ENCODE measurements at places on chromosomes 5 and 9. TPM values are rescaled to one million over a fixed set of nuclear protein-coding genes. Genes with fewer than 3 reads are reported as not detected.

The ADGRD2 gene
- total RNA-seq, result not detected

The TNFSF15 gene
- 1.2 TPM for total RNA-seq

The PCDHGB7 gene
- total RNA-seq, result 0.11 TPM

DNA sequence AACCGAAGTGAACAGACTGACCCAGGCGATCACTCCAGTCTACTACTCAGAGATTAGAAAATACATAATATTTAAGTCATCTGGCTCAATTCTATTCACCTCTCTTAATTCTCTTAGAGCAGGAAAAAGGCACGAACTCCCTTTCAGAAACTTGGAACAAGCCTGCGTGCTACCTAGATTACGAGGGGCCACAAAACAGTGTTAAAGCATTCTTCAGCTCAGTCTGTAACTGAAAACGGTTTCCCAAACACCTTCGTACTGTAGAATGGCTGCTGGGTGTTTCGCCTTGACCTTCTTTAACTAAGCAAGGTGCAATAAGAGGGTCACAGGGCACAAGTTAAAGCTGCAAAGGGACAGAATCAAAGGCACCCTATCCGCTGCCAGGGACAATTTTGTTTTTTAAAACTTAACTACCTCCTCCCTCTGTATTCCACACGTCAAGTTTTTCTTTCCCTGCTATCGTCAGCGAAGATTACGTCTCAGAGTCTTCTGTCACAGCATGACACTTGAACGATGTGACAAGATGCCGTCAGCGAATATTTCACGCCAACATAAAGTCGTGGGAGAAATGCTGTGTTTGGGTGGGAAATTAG lies 687 bp downstream of the LYSMD3 start:
- H3K27ac ChIP-seq, result peak overlapping the region; percentile 89
- H3K4me3 ChIP-seq, result peak overlapping the region; percentile 99
- peaks cover 9% of the 10 kb centered on the region for H3K27me3 ChIP-seq
- peak; percentile 23 for DNase-seq
- peaks cover 17% of the 10 kb centered on the region for H3K4me1 ChIP-seq

Data from activated naive CD8-positive, alpha-beta T cell treated with anti-CD3 and anti-CD28 coated beads, Interleukin-2, amount 10 ng/mL, durations not matched to agents 7 days and 5 days (primary cell).